ENCODE measurements at places on chromosomes 1 and 21. TPM values are rescaled to one million over a fixed set of nuclear protein-coding genes. Genes with fewer than 3 reads are reported as not detected.

DNA sequence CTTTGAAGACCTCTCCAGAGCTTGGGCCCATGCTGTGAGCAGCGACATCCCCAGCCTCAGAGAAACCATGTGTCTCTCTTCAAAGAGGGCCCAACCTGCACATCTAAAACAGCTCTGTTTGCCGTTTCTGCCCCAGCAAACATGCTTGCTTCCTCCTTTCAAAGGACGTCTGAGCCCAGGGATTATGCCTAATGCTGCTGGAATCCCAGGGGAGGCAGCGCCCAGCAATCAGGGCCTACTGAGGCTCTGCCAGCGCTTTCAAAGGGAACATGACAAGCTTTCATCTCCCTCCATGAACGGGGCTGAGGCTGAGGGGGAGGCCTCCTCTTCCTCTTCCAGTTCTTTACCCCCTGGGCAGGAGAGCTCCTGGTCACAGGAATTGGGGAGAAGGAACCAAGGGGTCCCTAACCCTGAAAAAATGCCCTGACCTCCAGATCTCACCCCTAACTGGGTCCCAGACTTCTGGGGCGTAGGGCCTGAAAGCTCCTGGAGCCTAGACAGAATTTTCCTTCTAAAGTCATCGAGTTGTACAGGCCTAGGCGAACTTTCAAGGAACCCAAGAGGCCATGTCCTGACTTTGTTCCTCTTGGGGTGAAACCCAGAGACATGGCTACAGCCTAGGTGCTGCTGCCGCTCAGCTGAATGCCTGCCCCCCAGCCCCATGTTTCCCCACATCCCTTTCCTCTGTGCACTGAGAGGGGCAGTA, 13.4 kb upstream of the ASCL5 start:
- no peak for DNase-seq

- no peak for DNase-seq
These were observed 243.0 kb upstream of the GJB5 start for GRCh38 chr1:34511802-34512201.

- no peak for DNase-seq
These were observed 601.1 kb downstream of the USP25 start for GRCh38 chr21:16330908-16331268.

Gene GUCA2B
- total RNA-seq = not detected

Gene NTNG1
- 8.1 TPM for total RNA-seq

Gene ASTN1
- 0.41 TPM for total RNA-seq

All from astrocyte (in vitro differentiated cells and primary cell).